ENCODE measurements at places on chromosomes 5 and 9.

- no peak for DNase-seq
Observed at GRCh38 chr9:74875656-74876055, 12.1 kb downstream of the TRPM6 start.

- no peak for DNase-seq
Observed at GRCh38 chr5:143143973-143144372, 259.5 kb downstream of the NR3C1 start.

- no peak for DNase-seq
Observed at GRCh38 chr9:117403848-117404247, 11.0 kb downstream of the ASTN2 start.

DNA sequence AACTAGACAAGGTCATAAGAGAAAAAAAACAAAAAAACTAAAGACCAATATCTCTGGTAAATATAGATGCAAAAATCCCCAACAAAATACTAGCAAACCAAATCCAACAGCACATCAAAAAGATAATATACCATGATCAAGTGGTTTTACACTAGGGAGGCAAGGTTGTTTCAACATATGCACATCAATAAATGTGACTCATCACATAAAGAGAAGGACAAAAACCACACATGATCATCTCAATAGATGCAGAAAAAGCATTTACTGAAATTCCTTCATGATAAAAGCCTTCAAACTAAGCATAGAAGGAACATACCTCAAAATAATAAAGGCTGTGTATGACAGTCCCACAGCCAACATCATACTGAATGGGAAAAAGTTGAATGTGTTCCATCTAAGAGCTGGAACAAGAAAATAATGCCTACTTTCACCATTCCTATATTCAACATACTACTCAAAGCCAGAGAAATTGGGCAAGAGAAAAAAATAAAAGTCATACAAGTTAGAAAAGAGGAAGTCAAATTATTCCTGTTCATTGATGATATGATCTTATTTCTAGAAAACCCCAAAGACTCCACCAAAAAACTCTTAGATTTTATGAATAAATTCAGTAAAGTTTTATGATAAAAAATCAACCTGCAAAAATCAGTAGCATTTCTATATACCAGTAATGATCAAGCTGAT lies 72.2 kb upstream of the FAM169A start:
- no peak for DNase-seq

GRCh38 chr5:57267805-57268204 lies 93.9 kb downstream of the GPBP1 start:
- DNase-seq = no peak

DNA sequence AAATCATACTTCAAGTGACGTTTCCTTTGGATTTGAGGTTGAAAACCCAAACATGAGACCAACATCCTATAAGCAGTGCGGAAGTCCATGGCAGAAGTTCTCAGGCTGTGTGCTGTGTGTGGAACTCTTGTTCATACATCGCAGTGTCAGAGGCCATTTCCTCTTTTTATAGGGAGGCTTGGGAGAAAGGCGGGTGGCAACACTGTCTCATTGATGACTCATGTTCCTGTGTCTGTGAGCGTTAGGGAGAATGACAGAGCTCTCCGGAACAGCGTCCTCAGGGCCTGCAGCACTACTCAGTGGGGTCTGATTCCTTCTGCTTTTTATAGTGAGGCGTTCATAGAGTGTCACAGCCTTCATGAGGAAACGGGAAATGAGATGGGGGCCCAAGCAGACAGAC lies 98.8 kb upstream of the BASP1 start:
- no peak for DNase-seq

- no peak for DNase-seq
Observed at GRCh38 chr9:91734371-91734981, 215.6 kb downstream of the ROR2 start.

DNA sequence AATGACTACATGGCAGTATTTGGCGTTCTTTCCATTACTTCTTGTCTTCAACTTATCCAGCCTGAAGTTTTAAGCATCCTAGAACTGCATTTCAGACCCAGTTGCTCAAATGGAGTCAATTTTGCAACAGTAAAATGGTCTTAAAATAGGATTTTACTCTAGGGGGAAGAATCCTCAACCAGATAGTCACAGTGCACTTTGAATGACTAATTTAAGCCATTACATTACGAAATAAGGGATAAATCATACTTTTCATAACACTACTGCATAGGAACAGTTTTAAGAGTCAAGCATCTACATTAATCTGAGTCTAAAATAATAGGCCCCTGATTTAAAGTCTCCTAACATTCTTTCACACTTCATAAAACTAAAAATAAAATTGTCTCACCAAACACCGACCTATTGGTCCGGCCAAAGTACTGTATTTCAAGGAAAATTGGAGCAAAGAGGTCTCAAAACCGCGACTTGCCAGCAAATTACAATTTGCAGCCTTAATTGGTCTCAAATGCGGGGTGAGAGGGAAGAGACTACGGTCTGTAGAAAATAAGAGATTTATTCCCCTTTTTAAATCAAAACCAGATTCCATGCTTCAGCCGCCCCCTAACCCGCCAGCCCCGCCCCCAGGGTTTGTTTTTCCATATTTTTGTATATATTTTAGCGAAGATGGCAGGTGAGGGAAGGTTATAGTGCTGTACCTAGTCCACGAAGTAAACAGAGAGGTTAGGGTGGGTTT lies 1.2 kb upstream of the SMARCA2 start:
- DNase-seq = no peak

GRCh38 chr5:100576217-100576751 lies 41.1 kb downstream of the FAM174A start:
- DNase-seq = no peak

GRCh38 chr5:94440015-94440414 lies 178.4 kb downstream of the KIAA0825 start:
- no peak for DNase-seq

DNA sequence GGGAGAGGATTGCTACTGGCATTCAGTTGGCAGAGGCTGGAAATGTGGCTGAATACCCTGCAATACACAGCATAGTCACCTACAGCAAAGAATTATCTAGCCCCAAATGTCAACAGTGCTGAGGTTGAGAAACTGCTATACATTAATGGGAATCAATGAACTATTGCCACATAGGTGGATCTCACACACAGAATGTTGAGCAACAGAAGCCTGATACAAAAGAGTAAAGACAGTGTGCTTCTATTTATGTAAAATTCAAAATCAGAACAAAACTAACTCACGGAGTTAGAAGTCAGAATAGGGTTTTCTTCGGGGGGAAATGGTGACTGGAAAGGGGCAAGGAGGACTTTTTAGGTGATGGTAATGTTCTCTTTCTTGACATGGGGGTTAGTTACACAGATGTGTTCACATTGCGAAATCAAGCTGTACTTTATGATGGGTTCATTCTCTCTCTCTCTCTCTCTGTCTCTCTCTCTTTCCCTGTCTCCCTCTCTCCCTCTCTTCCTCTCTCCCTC lies 45.7 kb upstream of the PANK3 start:
- no peak for DNase-seq

GRCh38 chr5:131767891-131768290 lies 28.9 kb downstream of the FNIP1 start:
- DNase-seq = no peak

GRCh38 chr9:77463151-77463550 lies 185.0 kb downstream of the GNA14 start:
- no peak for DNase-seq

DNA sequence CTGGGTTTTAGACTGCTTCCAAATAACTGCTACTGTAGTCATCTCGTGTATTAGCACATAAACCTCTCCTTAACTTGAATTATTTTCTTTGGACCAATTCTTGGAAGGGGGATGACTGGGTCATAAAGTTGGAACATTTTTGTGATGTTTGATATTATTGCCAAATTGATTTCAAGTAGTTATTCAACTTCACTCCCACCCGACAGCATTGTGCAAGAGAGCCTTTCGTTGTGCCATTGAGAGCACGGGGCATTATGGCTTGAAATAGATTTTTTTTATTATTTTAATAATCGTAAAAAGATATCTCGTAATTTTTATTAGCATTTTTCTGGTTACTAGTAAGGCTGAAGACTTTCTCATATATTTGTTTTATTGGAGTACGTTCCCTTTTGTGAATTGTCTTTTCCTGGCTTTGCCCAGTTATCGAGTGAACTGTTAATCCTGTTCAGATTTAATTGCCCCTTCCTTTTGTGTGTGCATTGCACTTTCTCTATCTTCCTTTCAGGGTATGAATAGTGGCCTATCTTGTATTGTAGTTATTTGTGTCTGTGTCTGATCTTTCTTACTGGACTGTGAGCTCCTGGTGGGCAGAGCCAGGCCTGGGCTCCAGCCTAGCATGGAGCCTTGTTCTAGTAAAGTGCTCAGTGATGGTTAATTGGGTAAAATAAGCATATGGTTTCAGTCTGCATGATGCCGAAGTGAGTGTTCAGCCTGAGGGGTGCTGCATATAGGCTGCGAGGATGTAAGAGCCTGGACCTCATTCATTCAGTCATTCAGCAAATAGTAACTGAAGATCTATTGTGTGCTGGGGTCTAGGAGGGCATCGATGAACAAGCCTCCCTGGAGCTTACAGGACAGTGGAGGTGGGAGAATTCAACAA lies 93.5 kb upstream of the SHB start:
- no peak for DNase-seq

- DNase-seq = no peak
Observed at GRCh38 chr5:66170195-66170919, 26.3 kb downstream of the SREK1 start.

GRCh38 chr5:158599157-158599556 lies 500.6 kb downstream of the EBF1 start:
- DNase-seq = no peak

DNA sequence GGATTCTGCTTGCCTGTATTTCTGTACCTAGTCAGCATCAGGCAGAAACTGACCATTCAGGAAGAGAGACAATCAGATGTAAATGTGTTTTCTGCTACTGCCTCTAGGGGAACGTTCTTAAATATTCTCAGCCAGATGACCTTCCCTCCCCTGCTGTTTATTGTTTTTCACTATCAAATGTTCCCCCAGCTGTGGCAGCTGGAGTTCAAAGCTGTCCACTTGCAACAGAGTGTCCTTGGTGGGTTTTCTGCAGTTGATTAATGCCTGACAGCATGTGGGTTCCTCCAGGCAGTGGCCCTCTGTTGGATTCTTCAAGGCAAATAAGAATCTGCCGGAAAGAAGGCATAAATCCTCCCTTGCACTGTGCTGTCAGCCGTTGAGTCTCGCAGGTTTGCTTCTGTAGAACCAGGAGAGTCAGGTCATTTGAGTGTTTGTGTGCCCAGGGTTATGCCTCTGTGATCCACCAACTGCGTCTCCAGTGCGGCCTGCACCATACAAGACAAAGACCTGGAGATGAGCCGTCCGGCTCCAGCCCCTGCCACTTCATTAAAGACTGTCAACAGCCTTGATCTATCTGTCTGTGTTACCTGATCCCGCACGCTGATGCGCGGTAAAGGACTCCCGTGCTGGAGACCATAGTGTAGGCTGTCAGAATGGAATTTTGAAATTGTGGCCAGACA lies 203.4 kb downstream of the GADD45G start:
- no peak for DNase-seq

- no peak for DNase-seq
Observed at GRCh38 chr5:40273936-40274335, 405.8 kb upstream of the PTGER4 start.

DNA sequence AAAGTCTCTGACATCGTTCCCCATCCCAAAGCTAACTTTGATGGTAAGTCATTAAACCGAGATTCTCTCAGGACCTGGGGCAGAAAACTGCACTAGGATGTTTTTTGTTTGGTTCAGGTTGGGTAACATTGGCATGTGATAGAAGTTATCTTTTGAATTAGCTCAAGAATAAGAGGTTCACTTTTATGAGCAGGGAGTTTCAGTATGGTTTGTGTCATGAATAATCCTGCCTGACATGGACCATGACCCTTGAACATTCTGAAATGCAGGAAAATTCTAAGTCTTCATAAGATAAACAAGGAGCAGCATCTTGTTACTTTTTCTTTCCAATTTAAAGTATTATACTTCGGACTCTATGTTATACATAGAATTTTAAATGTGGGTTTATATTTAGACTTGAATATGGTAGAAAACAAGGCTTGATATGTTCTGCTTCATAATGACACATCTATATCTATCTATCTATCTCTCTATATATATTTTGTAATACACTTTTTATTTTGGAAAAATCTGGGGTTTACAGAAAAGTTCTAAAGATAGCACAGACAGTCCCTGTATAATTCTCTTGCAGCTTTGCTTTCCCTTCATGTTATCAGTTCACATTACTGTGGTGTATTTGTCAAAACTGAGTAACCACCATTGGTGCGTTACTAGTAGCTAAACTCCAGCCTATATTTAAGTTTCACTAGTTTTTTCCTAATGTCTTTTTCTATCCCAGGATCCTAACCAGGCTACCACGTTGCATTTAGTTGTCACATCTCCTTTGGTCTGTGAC lies 102.7 kb upstream of the TAF11L2 start:
- no peak for DNase-seq

DNA sequence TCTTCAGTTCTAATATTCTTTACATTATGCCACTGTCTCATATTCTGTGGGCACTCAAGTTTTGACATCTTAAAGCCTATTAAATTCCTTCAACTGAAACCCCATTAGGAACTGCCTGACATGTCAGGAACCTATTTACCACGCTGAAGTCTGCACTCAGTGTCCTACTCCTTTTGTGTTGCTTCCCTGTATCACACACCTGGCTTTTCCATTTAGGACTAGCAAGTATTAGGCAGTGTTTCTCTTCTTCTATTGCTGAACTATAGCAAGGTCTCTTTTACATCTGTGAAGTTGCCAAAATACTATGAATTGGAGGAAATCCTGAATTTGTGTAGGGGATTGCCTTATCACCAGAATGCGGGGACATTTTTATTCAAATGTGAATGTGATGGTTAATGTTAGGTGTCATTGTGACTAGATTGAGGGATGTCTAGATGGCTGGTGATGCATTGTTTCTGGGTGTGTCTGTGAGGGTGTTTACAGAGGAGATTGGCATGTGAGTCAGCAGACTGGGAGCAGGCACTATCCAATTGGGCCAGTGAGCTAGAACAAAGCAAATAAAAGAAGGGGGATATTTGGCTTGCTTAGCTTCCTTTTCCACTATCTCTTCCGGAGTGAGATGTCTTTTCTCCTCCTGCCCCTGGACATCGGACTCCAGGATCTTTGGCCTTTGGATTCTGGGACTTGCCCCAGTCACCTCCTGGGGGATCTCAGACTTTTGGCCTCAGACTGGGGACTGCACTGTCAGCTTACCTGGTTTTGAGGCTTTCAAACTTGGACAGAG lies 21.2 kb upstream of the VCAN start:
- no peak for DNase-seq

DNA sequence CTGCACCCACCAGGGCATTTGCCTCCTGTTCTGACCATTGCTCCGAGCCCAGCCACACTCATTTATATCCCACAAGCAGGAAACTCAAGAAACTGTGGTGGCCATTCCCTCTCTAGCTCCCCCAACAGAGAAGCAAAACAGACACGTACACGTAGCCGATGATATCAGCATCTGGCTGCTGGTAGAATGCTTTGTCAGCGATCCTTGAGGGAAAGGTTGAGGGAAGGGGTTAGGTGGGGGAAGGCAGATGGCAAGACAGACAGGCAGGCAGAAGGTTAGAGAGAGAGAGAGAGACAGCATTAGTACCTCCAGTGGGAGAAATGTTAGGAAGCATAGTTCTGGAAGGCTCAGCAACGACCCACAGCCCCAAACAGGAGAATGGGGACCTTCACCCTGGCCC lies 7.8 kb downstream of the HIGD2A start:
- no peak for DNase-seq
